Activated T-helper 1 cell treated with anti-CD3 and anti-CD28 coated beads, Interleukin-12 subunit alpha, Interleukin-12 subunit beta, Interleukin-2, Interleukin-4 antibody, amounts not matched to agents 30 ng/mL and 10 ng/mL and 1 ng/mL, durations not matched to agents 14 hours and 24 hours and 36 hours (primary cell): ENCODE measurements at places on chromosomes 12 and 14. TPM values are rescaled to one million over a fixed set of nuclear protein-coding genes. Genes with fewer than 3 reads are reported as not detected.

Gene PFKM
- 59.7 and 68.4 TPM in 2 replicates for total RNA-seq

Gene LALBA
- total RNA-seq = not detected in 2 replicates

Gene KRT82
- total RNA-seq = not detected in 2 replicates

Gene TBC1D30
- total RNA-seq = 1.1 and 1.6 TPM in 2 replicates

GRCh38 chr12:45220363-45220931, 4.6 kb downstream of the ANO6 start:
- peaks cover 35% of the 10 kb centered on the region for H3K4me1 ChIP-seq
- no peak overlapping the region for H3K4me3 ChIP-seq
- H3K36me3 ChIP-seq = peaks cover 8% of the 10 kb centered on the region
- H3K27ac ChIP-seq = no peak overlapping the region
- no peak for DNase-seq

- no peak overlapping the region for H3K27ac ChIP-seq
- no peaks in the 10 kb centered on the region for H3K36me3 ChIP-seq
- no peaks in the 10 kb centered on the region for H3K4me1 ChIP-seq
- DNase-seq = no peak
- no peak overlapping the region for H3K4me3 ChIP-seq
- peaks cover 2% of the 10 kb centered on the region for H3K27me3 ChIP-seq
These were observed 43.6 kb upstream of the CMAS start for GRCh38 chr12:22002430-22002829.

- H3K27me3 ChIP-seq = no peaks in the 10 kb centered on the region
- no peak overlapping the region for H3K4me3 ChIP-seq
- DNase-seq = no peak
- no peak overlapping the region for H3K27ac ChIP-seq
- peaks cover 27% of the 10 kb centered on the region for H3K36me3 ChIP-seq
- peaks cover 11% of the 10 kb centered on the region for H3K4me1 ChIP-seq
These were observed 40.5 kb downstream of the ETNK1 start for GRCh38 chr12:22665476-22665875.

DNA sequence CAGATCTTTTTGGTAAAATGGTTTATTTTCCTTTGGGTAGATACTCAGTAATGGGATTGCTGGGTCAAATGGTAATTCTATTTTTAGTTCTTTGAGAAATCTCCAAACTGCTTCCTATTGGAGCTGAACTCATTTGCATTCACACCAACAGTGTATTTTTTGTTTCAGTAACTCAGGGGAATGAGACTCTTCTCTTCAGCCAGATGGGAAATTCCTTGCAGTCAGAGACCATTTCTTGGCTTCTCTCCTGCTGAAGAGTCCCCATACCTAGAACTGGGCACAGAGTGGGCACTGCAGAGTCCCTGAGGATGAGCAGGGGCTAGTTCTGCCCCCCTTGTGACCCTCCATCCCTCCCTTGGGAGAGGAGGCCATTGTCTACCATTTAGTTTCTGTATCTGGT, 10.8 kb downstream of the SDSL start:
- H3K27me3 ChIP-seq = no peaks in the 10 kb centered on the region
- no peaks in the 10 kb centered on the region for H3K4me1 ChIP-seq
- no peak overlapping the region for H3K27ac ChIP-seq
- DNase-seq = no peak
- no peak overlapping the region for H3K4me3 ChIP-seq

GRCh38 chr12:24228371-24228770, 278.9 kb upstream of the SOX5 start:
- no peaks in the 10 kb centered on the region for H3K4me1 ChIP-seq
- H3K27me3 ChIP-seq = no peaks in the 10 kb centered on the region
- no peaks in the 10 kb centered on the region for H3K36me3 ChIP-seq
- H3K27ac ChIP-seq = no peak overlapping the region
- DNase-seq = no peak
- H3K4me3 ChIP-seq = no peak overlapping the region

GRCh38 chr14:22530127-22530526, 58.9 kb downstream of the DAD1 start:
- no peak for DNase-seq
- peak overlapping the region; percentile 93 for H3K27ac ChIP-seq
- H3K36me3 ChIP-seq = peaks cover 90% of the 10 kb centered on the region
- H3K4me3 ChIP-seq = peak overlapping the region; percentile 84

- no peak for DNase-seq
- no peaks in the 10 kb centered on the region for H3K4me1 ChIP-seq
- no peak overlapping the region for H3K27ac ChIP-seq
- H3K27me3 ChIP-seq = peaks cover 5% of the 10 kb centered on the region
- no peak overlapping the region for H3K4me3 ChIP-seq
These were observed 11.5 kb downstream of the AK7 start for GRCh38 chr14:96403409-96403808.

DNA sequence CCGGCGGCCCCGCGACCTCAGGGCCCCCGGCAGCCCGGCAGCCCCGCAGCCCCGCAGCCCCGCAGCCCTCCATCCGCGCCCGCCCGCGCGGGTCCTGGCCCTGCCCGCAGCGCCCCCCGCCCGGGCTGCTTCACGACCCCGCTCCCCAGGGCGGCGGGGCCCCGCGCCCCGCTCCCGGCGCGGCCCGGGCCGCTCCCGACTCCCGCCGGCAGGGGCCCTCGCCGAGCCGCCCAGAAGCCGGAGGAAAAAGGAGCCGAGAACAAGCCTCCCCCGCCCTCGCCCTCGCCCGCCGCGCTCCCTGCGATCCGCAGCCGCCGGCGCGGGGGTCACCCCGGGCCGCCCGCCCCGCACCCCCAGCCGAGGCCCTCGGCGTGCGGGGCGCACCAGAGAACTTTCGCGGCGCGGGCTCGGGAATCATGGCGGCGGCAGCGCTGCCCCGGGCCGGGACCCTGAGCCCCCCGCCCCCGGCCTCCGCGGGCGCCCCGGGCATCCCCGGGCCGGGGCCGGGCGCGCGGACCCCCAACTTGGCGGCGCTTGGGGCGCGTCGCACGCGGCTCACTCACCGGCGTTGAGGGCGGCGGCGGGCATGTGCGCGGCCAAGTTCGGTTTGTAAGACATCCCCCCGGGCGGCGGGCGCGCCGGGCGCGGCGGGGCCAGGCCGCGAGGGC, 521 bp downstream of the CDK2AP1 start:
- no peak overlapping the region for H3K4me3 ChIP-seq
- H3K36me3 ChIP-seq = no peaks in the 10 kb centered on the region
- H3K27me3 ChIP-seq = peaks cover 5% of the 10 kb centered on the region
- peaks cover 9% of the 10 kb centered on the region for H3K4me1 ChIP-seq
- peak; percentile 68 for DNase-seq

GRCh38 chr14:43789458-43789857, 717.6 kb downstream of the FSCB start:
- H3K27ac ChIP-seq = no peak overlapping the region
- no peaks in the 10 kb centered on the region for H3K4me1 ChIP-seq

- H3K27ac ChIP-seq = no peak overlapping the region
- DNase-seq = no peak
- no peak overlapping the region for H3K4me3 ChIP-seq
- no peaks in the 10 kb centered on the region for H3K36me3 ChIP-seq
- no peaks in the 10 kb centered on the region for H3K4me1 ChIP-seq
These were observed 40.0 kb downstream of the SMUG1 start for GRCh38 chr12:54148560-54149429.

DNA sequence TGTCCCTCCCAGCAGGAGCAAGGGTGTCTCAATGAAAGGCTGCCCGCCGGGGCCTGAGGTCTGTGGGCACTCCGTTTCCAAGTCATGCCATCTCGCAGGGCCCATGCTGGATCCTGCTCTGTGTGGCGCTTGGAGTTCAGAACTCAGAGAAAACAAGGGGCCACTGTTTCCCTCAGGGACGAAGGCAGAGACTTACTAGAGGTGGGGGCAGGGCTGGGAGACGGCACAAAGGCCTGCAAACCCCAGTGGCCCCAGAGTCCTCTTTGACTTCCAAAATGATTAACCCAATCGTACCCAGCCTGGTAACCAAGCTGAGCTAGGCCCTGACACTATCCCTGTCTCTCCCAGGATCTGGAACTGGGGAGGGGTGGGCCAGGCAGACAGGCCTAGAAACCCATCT, 95.8 kb downstream of the ITPK1 start:
- no peak overlapping the region for H3K4me3 ChIP-seq
- H3K4me1 ChIP-seq = peaks cover 5% of the 10 kb centered on the region
- peaks cover 7% of the 10 kb centered on the region for H3K36me3 ChIP-seq

GRCh38 chr12:39239490-39240486, 203.1 kb downstream of the KIF21A start:
- H3K27ac ChIP-seq = no peak overlapping the region
- no peak overlapping the region for H3K4me3 ChIP-seq
- H3K36me3 ChIP-seq = no peaks in the 10 kb centered on the region
- no peak for DNase-seq
- no peaks in the 10 kb centered on the region for H3K4me1 ChIP-seq
- H3K27me3 ChIP-seq = peaks cover 2% of the 10 kb centered on the region

DNA sequence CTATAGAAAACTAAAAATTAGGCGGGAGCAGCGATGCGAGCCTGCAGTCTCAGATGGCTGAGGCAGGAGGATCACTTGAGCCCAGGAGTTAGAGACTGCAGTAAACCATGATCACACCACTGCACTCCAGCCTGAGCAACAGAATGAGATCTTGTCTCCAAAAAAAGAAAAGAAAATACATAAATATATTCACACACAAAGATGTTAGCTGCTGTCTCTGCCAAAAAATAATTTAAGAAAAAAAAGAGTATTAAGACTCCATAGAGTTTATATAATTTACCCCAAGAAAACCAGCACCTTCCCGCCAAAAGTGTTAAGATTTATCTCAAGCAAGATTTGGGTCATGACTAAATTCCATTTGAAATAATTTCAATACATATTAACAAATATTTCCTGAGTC, 102.6 kb downstream of the MED13L start:
- H3K36me3 ChIP-seq = peaks cover 8% of the 10 kb centered on the region
- no peak overlapping the region for H3K4me3 ChIP-seq
- H3K27me3 ChIP-seq = no peaks in the 10 kb centered on the region
- no peak for DNase-seq
- peak overlapping the region; percentile 14 for H3K27ac ChIP-seq

GRCh38 chr12:65192963-65193516, 23.7 kb downstream of the LEMD3 start:
- H3K27ac ChIP-seq = no peak overlapping the region
- H3K36me3 ChIP-seq = peaks cover 53% of the 10 kb centered on the region
- no peak for DNase-seq
- H3K4me3 ChIP-seq = no peak overlapping the region

- H3K27me3 ChIP-seq = no peaks in the 10 kb centered on the region
- no peak overlapping the region for H3K4me3 ChIP-seq
- H3K27ac ChIP-seq = no peak overlapping the region
- no peak for DNase-seq
- no peaks in the 10 kb centered on the region for H3K36me3 ChIP-seq
These were observed 98.4 kb upstream of the FZD10 start for GRCh38 chr12:130063866-130064265.

DNA sequence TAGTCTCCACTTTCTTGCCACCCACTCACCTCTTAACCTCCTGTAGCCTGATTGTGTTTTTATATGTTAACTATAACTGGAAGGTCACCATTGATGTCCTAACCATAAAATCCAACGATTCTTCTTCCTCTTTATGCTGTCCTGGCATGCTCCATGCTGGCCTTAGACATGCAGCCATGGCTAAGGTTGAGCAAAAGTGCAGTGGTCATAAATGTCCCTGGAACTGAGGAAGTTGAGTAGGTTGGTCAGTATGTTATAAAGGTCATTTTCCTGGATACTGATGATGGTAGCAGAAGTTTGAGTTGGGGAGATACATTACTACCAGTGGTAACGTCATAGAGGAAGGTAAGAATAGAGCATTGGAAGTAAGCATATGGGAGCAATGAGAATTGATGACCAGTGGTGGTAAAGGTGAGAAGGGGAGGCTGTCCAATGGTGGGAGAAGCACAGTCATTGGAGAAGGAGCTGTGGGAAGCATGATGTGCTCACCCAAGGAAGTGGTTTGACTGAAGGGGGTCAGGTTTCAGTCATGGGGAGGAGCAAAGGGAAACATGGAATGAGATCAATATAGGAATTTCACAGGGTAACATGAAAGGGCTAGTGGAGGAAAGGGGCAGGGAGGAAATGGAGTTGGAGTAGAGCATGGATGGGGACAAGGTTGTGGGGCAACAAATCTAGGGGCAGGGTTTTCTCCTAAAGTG, 240.8 kb downstream of the DACT1 start:
- H3K36me3 ChIP-seq = no peaks in the 10 kb centered on the region
- DNase-seq = no peak
- no peaks in the 10 kb centered on the region for H3K4me1 ChIP-seq

GRCh38 chr12:43861015-43861839, 25.3 kb downstream of the TMEM117 start:
- peaks cover 5% of the 10 kb centered on the region for H3K27me3 ChIP-seq
- H3K4me3 ChIP-seq = no peak overlapping the region
- no peaks in the 10 kb centered on the region for H3K36me3 ChIP-seq
- H3K4me1 ChIP-seq = no peaks in the 10 kb centered on the region
- H3K27ac ChIP-seq = no peak overlapping the region
- no peak for DNase-seq

DNA sequence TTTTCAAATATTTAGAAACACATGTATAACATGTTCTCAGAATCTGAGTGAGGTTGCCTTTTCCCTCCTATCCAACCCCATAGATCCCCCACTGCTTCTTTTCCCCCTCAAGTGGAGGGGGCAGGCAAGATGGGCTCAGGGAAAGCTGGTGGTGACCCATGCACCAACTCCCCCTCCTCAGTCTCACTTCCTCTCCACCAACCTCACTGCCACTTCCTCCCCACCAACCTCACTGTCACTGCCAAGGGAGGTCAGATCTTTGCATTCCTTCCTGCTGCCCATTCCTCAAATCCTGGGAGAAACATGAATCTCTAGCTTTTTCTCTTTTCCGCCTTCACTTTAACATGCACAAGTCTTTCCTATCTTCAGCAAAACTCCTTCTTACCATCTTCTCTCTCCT, 48.7 kb downstream of the SPTB start:
- no peaks in the 10 kb centered on the region for H3K36me3 ChIP-seq
- H3K27ac ChIP-seq = no peak overlapping the region
- H3K4me3 ChIP-seq = no peak overlapping the region
- H3K27me3 ChIP-seq = peaks cover 13% of the 10 kb centered on the region
- no peak for DNase-seq
- H3K4me1 ChIP-seq = no peaks in the 10 kb centered on the region

GRCh38 chr12:1811281-1811947, 9.0 kb upstream of the LRTM2 start:
- H3K27ac ChIP-seq = peak overlapping the region; percentile 72
- no peaks in the 10 kb centered on the region for H3K4me1 ChIP-seq
- H3K36me3 ChIP-seq = no peaks in the 10 kb centered on the region
- peak; percentile 19 for DNase-seq
- peaks cover 3% of the 10 kb centered on the region for H3K27me3 ChIP-seq

DNA sequence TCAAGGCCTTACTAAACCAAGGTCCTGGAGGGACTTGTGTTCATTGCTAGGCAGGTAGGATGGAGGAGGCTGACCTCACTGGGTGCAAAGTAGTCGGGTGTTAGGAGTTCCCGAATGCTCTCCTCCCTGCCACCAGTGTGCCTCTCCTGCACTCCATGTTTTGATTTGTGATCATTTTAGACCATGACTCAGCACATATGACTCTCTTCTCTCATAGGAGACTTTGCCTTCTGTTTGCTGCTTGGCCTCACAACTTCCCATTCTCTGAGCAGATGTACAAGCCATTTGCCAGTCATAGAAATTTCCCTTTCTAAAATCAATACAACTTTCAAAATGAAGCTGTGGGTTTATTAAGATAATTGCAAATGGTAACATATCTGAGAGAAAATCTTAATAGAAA, 46.6 kb upstream of the LRIG3 start:
- DNase-seq = no peak
- H3K27me3 ChIP-seq = peaks cover 1% of the 10 kb centered on the region
- H3K36me3 ChIP-seq = no peaks in the 10 kb centered on the region
- H3K4me1 ChIP-seq = no peaks in the 10 kb centered on the region
- no peak overlapping the region for H3K4me3 ChIP-seq
